NCI-H748 treated with DMSO at 0.1 percent for 48 hours (cell line): ENCODE measurements at places on chromosomes 7 and 10.

DNA sequence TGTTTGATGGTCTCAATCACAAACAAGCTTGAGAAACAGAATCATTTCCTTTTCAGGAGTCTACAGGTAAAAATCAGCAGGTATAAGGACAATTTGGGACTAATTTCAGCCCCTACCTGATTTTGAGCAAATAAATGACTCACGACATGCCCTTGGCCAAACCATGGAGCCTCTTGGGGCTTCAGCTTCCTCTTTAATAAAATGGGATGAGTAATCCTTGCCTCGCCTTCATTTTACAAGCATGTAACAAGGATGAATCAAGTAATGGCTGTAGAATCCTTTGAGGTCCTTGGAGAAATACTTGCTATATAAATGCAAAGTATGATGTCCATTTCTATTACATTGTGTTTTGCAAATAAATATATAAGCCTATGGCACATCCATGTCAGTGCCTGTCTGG, 212.8 kb upstream of the PODXL start:
- no peak for DNase-seq

DNA sequence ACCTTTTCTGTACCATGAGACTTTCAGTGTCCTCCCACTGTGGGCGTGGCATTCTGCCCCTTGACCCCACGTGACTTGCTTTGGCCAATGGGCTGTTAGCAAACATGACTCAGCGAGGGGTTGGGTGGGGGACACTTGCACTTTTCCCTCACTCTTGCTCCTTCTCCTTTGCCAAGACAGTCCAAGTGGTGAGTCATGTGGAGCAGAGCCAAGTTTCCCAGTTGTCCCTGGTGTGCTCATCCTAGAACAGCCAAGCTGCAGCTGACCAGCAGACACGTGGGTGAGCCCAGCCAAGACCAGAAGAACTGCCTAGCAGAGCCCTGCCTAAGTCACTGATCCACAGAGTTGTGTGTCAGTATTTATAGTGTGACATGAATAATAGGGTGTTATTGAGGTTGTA, 82.8 kb upstream of the CPXM2 start:
- no peak for DNase-seq

DNA sequence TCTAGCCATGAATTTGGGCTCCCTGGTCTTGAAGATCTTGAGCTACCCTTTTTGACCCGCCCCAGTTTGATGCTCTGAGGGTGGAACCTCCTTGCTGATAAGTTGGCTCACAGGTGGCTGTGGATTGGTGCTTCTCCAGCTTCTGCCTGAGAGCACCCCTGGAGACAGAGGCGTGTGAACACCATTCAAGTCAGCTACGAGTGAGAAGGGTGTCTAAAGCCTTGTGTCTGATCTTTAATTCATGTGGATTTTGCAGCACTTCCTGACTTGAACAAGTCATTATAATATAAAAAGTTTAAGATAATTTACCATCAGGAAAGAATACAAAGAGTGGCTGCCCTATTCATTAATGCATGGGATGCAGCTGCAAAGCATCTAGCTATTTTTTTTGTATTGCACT, 37.7 kb upstream of the GOLGA7B start:
- DNase-seq: no peak

DNA sequence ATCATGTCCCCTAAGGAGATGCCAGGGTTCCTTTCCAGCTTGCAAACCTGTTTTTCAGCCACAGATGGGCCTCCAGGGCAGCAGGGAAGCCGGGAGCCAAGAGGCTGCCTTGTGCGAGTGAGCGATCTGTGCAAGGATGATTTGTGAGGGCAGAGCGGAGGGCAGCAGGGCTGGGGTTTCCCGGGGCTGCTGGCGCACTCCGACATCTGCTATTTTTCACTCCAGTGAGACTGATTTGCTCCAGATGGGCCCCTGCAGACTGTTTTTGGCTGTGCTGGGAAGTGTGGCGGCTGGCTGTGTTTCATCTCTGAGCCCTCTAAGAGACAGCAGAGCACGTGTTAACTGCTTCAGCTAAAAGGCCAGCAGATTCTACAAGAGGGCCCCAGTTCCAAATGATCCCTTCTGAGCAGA, 466.2 kb downstream of the TYW1 start:
- DNase-seq: no peak

DNA sequence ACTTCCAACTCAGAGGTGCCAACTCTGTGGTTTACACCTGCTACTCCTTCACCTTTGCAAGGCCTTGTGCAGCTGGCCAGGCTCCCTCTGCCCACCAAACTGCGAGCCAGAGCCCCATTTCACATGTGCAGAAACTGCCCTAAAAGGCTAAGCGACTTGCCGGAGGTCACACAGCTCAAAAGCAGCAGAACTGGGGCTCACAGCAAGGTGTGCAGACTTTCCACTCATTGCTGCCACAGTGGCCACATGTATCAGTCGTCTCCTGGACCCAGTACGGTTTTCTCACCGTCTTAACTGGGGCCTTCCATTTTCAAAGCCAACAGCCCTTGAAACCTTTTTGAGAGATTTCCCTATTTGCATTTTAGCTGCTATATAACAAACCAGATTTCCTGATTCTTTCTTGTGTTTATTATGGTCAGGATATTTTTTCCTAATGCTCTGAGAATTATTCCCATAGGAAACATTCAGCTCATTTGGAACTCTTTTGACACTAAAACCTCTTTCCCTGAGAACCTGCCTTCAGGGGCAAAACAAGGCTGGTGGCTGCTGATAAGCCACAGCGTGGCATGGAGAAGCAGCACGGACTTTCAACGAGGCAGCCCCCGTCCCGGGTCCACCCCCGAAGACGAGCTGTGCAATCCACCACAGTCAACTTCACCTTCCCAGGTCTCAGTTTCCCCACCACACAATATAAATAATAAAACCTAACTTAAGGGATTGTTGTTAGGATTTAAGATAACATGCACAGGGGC, 29.9 kb downstream of the SORBS1 start:
- no peak for DNase-seq

- no peak for DNase-seq
Observed at GRCh38 chr10:677038-677437, 12.4 kb downstream of the DIP2C start.

- no peak for DNase-seq
Observed at GRCh38 chr7:35313575-35313974, 59.7 kb upstream of the TBX20 start.

- no peak for DNase-seq
Observed at GRCh38 chr7:27116962-27117886, 13.3 kb downstream of the HOXA4 start.

DNA sequence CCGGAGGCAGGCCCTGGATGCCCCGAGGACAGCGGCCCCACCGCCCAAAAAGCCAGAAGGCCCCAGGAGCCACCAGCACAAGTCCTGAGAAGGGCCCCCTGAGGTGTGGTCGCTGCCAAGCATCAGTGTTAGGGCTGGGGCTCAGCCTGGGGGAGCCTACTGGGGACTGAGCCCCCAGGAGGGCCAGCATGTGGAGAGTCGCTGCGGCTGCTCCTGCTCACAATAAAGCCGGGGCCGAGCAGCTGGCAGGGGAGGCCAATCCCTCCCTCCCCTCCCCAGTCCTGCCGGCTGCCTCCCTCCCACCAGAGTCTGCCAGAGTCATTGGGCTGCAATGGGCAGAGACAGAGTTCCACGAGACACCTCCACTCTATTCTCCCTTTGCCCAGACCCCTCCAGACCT, 3.1 kb upstream of the ASIC3 start:
- no peak for DNase-seq

GRCh38 chr10:133459454-133460207, 5.9 kb downstream of the SCART1 start:
- no peak for DNase-seq

DNA sequence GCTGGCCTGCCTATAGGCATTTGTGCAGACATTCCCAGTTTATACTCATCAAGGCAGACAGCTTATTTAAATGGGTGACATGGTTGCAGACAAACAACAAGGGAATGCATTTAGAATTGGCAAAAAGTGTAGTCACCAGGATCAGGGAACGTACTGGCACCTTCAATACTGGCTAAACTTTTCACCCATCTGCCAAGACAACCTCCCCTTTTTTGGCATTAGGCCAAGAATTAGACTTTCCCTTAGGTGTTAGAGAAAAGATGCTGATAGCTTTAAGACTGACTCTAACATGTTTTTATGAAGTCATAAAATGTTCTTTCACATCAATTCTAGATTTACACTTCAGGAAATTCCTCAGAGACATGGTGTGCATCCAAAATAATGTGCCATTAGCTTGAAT, 365.9 kb downstream of the PHTF2 start:
- no peak for DNase-seq

DNA sequence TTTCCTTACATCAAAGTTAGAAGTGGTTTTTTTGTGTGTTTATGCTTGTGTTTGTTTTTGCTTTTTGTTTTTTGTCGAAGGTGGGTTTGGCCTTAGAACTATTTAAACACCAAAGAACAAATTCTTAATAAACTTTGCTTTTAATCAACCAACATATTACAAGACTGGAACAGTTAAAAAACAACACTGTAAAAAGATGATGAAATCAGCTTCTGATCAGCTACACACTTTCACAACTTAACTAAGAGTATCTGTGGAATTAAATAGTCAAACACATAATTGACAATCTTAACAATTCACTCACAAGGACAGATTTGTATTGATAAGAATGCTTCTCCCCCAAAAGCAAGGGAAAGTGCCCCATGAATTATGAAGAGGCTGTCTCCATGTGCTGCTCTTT, 58.8 kb downstream of the MRPL32 start:
- no peak for DNase-seq

- DNase-seq: no peak
Observed at GRCh38 chr7:138575897-138576428, 115.9 kb downstream of the TRIM24 start.

GRCh38 chr7:39507866-39508551, 58.2 kb upstream of the YAE1 start:
- no peak for DNase-seq

GRCh38 chr10:78688901-78689583, 379.7 kb upstream of the ZMIZ1 start:
- DNase-seq: peak; percentile 53

GRCh38 chr7:2278026-2278425, 36.0 kb downstream of the NUDT1 start:
- DNase-seq: no peak

DNA sequence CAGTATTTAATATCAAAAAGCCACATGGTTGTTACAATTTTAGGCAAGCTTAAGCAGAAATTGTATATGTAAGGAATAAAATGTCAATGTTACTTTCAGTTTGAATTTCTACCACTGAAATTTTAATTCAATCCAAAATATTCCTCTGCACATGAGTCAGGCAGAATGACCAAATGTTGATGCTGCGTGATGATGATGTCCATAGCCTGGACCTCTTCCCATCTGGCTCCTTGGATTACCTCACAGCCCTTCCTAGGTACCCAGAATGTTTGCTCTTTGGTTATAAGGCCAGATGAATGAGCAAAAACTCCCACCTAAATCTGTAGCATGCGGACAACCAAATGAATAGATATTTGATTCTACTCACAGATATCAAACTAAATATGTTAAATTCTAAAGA, 258.3 kb upstream of the IMMP2L start:
- DNase-seq: no peak

DNA sequence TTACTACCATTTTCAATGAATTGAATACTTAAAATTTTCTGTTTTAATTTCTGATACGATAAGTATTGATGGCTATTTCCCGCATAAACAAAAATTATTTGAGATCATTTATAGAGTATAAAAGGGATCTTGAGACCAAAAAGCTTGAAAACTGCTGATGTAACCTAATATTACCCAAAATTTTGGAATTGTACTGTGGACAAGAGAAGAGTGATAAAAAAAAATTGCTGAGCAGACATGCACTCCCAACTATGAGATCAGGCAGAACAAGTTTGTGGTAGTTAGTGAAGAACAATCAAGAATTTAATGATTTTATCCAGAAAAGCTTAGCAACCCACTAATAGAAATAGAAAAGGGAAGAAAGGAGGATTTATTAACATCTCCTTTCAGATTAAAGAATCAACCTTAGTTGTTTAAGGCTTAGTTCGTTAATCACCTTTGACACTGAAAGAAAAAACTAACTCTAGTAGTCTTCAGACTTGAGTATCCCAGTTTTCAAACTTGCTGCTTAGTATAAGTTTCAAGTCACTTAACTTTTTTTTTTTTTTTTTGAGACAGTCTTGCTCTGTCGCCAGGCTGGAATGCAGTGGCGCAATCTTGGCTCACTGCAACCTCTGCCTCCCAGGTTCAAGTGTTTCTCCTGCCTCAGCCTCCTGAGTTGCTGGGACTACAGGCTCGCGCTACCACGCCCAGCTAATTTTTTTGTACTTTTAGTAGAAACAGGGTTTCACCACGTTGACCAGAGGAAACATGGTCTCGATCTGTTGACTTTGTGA, 50.6 kb upstream of the ZC3HAV1 start:
- no peak for DNase-seq

GRCh38 chr7:124785994-124786393, 20.4 kb upstream of the GPR37 start:
- DNase-seq: no peak

GRCh38 chr7:138455609-138456008, 4.5 kb upstream of the TRIM24 start:
- DNase-seq: no peak

DNA sequence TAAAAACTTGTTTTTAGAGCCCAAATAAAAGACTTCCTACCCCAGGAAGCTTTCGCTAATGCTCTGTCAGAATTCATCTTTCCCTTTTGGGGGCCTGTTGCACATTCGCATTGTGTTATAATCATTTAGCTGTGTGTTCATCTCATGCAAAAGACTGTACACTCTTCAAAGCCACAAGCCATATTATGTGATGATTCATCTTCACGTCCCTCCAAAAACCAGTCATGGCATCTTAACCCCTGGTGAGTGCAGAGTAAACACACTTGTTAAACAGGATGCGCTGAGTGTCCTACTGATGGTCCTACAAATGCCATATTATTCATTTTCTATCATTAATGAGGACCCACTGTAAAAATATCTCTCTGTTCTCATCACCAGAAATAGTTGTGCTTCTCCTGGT, 235.4 kb downstream of the KIAA1217 start:
- DNase-seq: no peak
